Right lobe of liver (tissue), 6 donors: ENCODE measurements at places on chromosomes 12 and 14.

- DNase-seq, result no peak
These were observed 60.6 kb downstream of the PTPRB start for GRCh38 chr12:70576341-70577282.

DNA sequence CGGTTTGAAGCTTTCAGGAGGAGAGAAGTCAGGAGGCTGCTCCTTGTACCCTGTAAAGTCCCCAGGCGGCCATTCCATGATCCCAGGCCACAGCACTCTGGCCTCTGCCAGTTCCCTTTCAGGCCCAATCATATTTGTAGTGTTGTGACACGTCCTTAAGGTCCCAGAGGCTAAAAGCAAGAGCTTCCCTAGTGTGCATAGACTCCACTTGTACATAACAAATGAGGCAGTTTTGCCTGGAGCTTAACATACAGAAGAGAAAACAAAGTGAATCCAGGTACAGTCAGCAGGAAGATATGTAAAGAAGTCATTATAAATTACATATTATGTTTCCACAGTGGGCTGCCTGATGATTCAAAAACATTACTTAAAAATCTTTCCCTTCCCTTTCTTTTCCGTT is 81.1 kb upstream of the RPH3A start:
- no peak for DNase-seq

GRCh38 chr14:93029417-93029816 is 86.3 kb downstream of the ITPK1 start:
- DNase-seq, result no peak

- DNase-seq, result no peak
These were observed 14.2 kb downstream of the SEL1L start for GRCh38 chr14:81519200-81520011.

- DNase-seq, result no peak
These were observed 77.1 kb downstream of the PTPN21 start for GRCh38 chr14:88477513-88478250.

DNA sequence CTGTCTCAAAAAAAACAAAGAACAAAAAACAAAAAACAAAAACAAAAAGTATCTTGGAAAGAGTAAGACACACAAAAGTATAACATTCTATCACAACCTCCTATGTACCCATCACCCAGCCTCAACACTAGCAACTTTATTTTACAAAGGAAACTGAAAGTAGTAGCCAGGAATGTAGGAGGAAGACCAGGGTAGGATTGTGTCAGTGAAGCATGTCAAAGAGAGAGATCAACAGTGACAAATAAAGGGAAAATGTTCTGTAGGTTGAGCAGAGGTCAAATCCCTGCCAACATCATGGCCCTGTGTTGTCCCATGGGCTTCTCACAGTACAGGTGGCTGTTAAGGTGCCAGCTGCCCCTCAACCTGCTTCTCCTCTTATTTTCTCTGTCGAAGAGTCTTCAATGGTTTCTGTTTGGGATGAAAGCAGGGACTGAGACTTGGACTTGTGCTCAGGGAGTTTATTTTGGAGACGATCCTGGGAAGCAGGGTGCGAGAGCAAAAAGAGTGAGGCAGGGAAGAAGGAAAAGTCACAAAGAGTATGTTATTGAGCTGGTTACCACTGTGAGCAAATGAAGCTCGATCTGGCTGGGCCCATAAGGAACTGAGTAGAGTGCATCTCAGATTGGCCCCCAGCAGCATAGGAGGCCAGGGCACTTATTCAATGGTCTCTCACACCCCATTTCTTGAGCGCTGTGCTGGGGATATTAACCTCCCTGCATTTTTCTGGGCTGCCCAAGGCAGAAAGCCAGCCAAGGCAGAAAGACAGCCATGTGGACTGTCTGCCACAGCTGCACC is 29.4 kb upstream of the CTDSP2 start:
- no peak for DNase-seq
